NCI-H146 (cell line): ENCODE measurements at places on chromosomes 12 and 14.
A peak's percentile ranks its signal among the peaks of the same experiment; 100 is the strongest.

- DNase-seq = no peak
These were observed 1469.3 kb downstream of the AACS start for GRCh38 chr12:126534495-126534894.

DNA sequence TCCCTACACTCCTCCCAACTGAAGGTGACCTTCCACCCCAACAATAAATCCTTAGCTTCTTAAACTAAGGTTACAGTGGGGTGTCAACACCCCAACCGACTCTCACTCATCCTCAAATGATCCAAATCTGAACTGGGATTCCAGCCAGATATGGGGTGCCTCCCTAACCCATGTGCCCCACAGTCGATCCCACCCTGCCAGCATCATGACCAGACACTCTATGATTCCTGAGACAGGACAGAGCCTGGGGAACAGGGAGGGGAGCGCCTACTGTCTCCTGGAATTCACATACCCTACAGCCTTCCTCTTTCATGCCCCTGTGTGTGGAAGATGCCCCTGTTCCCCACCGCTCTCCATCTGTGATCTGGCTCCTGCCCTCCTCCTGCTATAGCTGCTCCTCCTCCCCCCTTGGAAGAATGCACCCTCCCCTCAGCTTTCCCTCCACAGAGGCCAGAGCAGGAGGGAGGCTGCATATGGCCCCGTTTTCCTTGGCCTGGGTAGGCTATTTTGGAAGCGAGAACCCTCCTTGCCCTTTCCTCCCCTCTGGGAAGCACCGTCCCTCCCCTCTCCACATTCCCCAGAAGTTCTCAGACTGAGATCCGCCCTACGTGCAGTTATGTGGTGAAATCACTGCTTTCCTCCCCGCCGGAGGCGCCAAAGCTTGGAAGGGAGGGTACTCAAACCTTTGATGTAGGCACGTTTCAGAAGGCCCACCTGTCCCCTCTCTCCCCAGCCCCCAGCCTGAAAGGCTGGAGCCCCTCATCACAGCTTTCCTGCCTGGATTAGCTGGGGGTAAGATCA lies 48.0 kb downstream of the SMUG1 start:
- no peak for DNase-seq

GRCh38 chr12:96326628-96327227 lies 73.5 kb downstream of the CDK17 start:
- no peak for DNase-seq

- DNase-seq = no peak
These were observed 47.7 kb downstream of the ELK3 start for GRCh38 chr12:96241846-96242256.

- no peak for DNase-seq
These were observed 442.1 kb upstream of the PDE3A start for GRCh38 chr12:19926266-19926665.

GRCh38 chr12:112105891-112106290 lies 2.7 kb downstream of the NAA25 start:
- no peak for DNase-seq

- no peak for DNase-seq
These were observed 42.2 kb downstream of the PLEKHA5 start for GRCh38 chr12:19171731-19172130.

GRCh38 chr14:51093371-51094281 lies 1.3 kb downstream of the TRIM9 start:
- DNase-seq = peak; percentile 86

GRCh38 chr12:108348842-108349241 lies 9.7 kb upstream of the CMKLR1 start:
- DNase-seq = no peak

- no peak for DNase-seq
These were observed 72.0 kb downstream of the BMP4 start for GRCh38 chr14:53884601-53885000.

GRCh38 chr14:85075694-85076476 lies 454.1 kb upstream of the FLRT2 start:
- DNase-seq = no peak

GRCh38 chr12:77179515-77179914 lies 114.1 kb upstream of the E2F7 start:
- peak; percentile 24 for DNase-seq

DNA sequence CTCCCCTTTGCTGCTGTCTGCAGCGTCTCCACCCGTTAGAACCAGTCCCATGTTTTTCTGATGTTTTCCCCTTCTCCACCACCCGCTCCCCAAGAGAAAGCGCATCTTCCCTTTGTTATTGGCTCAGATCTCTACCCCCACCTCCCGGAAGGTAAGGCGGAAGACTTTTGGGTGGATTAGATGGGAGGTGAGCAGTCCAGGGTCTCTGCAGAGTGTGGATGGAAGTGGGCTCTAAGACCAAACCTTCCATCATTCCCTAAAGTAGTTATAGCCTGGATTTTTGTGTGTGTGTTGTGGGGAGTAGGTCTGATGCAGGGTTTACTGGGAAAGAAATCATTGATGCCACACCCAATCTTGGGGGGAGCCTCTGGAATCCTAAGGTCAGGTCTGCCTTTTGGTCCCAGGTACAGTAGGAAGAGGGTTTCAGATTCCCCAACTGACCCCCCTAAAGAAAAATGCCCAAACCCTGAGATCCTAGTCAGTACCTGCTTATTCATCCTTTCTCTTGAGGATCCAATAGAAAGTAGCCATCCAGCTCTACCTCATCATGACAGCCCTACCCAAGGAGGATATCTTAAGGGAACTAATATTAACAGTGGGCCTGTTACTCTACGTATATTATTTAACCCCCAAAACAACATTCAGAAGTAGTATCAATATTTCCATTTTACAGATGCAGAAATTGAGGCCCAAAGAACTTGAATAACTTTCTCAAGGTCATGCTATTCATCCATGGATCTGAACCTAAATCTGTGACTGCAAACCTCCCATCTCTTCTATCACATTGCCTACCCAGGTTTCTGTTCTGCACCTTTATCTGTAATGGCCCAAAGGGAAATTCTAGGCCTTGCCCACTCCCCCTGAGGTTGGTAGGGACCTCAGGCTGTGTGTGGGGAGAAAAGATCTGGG lies 1.1 kb downstream of the KIF5A start:
- no peak for DNase-seq

- DNase-seq = no peak
These were observed at the start of gene BEGAIN for GRCh38 chr14:100587086-100587762. BEGAIN (minus strand) TSS chr14:100587417; CDS start chr14:100587290, 127 bp downstream.

DNA sequence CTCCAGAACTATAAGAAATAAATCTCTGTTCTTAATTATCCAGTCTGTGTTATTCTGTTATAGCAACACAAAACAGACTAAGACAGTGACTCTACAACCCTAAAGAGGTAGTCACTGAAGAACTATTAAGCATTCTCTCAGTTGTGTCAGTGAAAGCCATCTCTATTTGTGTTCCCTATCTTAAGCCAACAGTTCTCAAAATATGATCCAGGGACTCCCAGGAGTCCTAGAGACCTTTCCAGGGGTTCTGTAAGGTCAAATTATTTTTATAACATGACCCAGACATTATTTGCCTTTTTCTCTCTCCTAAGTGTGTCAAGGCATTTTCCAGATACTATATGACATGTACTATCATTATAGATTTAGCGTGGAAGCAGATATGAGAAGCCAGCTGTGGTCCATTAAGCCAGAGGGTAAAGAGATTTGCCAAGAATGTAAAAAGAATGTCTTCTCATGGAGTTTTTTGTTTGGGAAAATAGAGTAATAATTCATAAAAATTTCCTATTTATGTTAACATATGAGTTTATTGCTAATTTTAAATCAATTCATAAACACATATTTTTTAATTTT lies 315.8 kb downstream of the RGS6 start:
- DNase-seq = no peak

DNA sequence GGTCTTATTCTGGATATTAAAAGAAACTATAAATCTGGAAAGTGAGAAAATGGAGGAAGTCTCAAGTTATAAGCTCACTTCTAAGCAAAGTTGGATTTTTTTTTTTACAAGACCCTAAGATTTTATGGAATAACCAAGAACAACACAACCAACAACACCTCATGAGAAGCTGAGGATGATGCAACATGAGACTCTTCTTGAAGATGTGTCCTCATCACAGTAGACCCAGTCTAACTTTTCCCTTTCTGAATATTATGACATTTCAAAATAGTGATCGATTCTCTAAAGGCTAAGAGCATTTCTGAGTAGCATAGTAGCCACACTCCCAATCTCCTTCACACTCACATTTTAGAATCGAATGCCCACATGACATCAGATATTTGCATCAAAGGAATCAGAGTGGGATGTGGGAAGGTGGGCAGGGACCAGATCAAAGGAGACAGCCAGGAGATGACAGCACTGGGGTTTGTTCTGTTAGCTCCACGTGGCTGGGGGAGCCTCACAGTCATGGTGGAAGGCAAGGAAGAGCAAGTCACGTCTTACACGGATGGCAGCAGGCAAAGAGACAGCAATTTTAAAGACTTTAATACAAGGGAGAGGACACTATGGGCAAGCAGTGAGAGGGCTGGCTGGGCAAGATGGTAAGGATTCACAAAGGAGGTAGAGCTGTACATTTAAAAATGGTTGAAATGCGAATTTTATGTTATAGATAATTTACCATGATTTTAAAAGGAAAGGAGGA lies 90.7 kb upstream of the MYL2 start:
- no peak for DNase-seq

- DNase-seq = peak; percentile 3
These were observed 18.6 kb downstream of the PRORP start for GRCh38 chr14:35140718-35141581.

DNA sequence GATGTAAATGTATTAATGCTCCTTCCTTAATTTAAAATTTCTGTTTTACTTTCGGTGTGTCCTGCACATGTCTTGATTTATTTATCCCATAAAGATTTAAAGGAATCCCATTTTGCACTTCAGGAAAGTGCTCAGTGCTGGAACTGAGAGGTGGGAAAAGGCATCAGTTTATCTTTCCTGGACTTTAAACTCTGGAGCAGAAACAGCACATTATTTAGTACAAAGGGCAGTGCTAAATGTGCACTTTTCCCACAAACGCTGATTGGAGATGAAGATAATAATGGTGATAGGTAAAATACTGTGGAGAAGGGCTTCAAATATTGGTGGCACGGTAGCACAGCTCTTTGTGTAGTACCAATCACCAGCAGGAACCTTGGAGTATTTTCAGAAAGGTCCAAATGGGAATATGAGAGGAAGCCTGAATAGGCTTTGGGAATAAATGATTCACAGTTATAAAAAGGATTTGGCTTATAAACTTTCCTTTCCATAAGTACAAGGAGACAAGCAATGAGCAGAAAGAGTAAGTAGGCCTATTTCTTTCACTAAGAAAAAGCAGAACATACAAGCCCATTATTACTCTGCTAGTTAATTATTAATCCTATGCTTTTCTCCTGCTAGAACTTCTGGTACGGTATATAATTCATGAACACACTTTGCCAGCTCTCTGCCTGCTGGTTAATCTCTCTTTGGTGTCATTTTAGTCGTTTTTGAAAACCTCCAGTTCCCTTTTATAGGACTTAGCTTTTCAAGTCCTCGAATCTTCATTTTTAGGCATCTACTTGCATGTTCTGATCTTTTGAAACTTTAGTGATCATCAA lies 58.3 kb downstream of the SLC15A5 start:
- DNase-seq = no peak

GRCh38 chr14:75520852-75521251 lies 1.4 kb upstream of the BATF start:
- DNase-seq = no peak

DNA sequence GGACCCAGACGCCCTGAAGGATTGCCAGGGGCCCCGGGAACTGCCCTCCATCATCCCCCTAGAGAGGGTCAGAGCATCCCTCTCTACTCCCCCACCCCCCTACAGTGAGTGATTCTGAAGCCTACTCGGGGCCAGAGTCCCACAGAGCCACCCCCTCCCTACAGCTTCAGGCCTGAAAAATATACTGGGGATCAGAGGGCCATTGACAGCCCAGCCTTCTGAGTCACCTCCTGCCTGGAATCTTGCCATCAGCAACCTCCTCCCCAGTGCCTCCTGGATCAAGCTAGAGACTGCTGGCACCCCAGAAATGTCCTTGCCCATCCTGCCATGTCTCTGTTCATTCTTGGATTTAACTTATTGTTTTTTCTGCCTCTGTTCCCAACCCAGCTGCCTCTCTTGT lies 21.7 kb upstream of the MIA2 start:
- DNase-seq = no peak

DNA sequence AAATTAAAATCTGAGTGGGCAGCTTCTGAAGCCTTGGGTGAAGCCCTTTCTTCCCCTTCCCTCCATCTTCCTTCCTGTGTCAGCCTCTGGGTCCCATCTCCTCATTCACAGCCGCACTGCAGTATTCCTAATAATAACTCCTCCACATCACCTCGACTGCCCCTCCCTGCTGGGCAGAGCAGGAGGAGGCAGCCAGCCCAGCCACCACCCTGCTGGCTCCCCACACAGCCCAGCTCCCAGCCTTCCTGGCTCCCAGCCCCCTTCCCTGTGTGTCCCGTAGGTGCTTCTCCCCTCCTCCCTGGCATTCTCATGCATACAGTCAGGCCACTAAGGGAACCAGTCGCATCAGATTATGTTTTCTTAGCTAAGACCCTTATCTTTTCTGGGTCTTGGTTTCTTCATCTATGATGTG lies 3.7 kb downstream of the IFFO1 start:
- DNase-seq = no peak

- no peak for DNase-seq
These were observed 175.1 kb upstream of the GZMB start for GRCh38 chr14:24809135-24809534.

- peak; percentile 21 for DNase-seq
These were observed 380.0 kb downstream of the KCNH5 start for GRCh38 chr14:62665286-62665685.

- DNase-seq = no peak
These were observed 125.3 kb upstream of the PWP1 start for GRCh38 chr12:107560165-107560898.

GRCh38 chr12:55995366-55995765 lies 1.7 kb upstream of the SUOX start:
- no peak for DNase-seq

GRCh38 chr12:58883576-58884334 lies 36.5 kb downstream of the LRIG3 start:
- DNase-seq = no peak

GRCh38 chr12:88063375-88063774 lies 34.2 kb upstream of the C12orf50 start:
- DNase-seq = no peak

DNA sequence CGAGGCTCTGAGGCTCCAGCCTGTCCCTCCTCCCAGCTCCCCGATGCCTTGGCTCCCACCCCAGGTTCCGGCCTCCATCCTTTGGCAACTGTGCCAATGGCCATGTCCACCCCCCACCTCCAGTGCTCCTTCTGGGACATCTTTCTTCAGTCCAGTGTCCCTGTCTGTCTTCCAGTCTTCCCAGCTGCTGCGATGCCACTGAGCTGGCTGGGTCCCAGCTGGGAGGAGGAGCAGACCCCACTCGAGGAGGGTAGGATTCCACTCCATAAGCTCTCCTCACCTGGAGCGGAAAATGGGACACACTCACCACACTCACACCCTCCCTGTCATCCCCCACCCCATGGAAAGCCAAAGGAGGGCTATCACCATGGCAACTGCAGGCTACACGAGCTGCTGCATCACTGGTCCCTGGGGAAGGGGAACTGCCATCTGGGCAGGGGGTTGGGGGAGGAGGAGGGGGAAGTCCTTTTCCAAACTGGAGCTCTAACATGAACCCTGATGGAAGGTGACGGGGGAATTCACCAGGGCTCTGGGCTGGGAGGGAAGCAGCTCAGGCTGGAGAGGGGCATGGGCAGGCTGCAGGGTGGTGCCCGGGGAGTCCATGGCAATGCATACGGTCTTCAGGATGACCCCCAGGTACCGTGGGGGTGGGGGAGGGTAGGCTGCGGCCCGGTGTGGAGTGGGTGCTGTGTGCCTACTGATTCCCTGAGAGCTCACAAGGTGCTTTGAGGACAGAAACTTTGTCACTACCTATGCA lies 94.3 kb downstream of the LRRC74A start:
- peak; percentile 51 for DNase-seq

GRCh38 chr12:49971141-49971540 lies 1.6 kb upstream of the AQP6 start:
- DNase-seq = no peak

- DNase-seq = no peak
These were observed 22.7 kb downstream of the MFAP5 start for GRCh38 chr12:8639936-8640335.
